ENCODE measurements at places on chromosomes 6 and 20.

DNA sequence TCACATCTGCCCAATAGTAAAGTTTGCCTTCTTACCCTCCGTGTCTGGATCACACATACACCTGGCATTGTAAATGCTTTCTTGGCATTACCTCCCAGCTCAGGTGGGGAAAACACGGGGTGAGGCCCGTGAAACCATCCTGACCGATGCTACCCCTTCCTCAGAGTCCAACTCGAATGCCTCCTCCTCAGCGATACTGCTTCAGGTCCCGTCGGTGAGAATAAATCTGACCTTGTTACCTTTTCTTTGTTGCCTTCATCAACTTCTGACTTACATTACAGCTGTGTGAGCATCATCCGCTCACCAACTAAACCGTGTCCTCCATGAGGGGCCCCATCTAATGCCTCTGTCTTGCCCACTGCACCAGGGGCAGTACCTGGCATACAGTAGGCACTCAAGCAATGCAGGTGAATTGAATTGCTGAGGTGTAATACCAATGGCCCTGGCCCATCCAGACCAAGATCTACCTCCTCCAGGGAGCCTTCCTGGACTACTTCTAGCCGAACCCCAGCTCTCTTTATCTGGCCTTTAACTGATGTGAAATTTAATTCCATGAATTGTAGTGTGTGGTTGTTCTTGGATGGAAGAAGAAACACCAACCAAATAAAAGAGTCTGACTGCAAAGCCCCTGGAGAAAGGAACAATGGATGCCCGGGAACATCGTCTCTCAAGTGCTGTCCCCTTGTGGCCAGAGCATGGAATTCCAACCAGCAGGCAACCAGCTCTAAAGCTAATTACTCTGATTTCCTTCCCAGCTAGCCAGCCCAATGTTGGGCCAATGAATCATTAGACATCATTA lies 141.5 kb downstream of the ANKRD60 start:
- DNase-seq, result peak; percentile 9

GRCh38 chr20:11431621-11432020 lies 486.1 kb upstream of the BTBD3 start:
- DNase-seq, result no peak

- DNase-seq, result no peak
Observed at GRCh38 chr6:54267798-54268197, 40.4 kb upstream of the TINAG start.

GRCh38 chr6:18493925-18494324 lies 106.8 kb downstream of the RNF144B start:
- DNase-seq, result no peak

DNA sequence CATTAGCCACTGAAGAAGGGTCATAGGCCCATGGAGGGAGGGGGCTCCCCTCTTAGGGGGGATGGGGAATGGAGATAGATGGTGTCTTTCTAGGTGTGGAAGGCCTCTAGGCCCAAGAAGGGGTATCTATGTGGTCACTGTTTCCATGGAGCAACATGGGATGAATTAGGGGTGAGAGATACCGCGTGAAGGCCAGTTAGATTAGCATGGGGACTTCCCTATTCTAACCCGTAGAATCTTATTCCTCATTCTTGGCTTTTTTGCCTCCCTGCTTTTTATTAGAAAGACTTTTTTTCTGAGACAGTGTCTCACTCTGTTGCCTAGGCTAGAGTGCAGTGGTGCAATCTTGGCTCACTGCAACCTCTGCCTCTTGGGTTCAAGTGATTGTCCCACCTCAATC lies 3.2 kb downstream of the RAB44 start:
- DNase-seq, result no peak

DNA sequence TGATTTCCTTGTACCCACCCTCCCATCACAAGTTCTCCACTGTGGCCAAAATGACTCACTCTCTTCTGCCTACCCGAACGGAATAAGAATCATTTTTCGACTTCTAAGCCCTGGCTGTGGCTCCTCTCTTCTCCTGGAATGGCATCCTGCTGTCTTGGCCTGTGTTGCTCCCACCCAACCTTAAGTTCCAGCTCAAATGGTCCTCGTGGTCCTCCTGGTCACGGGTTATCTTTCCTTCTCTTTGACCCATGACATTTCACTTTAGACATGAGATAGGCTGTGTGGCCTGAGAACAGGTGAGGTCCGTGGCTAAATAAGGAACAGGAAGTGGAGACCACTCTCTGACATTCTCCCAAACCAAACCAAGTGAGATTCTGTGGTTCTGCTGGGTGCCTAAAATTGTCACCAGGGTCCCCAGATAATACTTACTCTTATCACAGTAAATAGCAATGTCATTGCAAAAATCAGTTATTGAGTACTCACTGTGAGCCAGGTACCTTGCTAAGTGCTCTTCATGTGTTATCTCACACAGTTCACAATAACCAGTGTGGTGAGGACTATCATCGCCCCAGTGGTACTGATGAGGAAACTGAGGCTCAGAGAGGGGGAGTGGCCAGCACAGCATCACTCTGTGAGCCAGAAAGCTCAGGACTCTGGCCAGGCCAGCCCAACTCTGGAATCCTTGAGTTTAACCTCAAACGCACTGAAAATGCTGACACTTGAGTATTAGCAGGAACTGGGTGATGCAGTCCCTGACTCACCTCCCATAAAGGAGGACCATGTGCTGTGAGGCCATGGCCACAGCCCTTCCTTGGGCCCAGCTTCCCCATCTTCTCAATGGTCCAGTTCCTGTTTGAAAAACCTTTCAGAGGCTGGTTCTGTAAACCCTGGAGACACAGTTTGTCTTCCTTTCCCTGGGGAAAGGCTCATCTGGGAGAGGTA lies 74.8 kb upstream of the SIRPA start:
- no peak for DNase-seq

DNA sequence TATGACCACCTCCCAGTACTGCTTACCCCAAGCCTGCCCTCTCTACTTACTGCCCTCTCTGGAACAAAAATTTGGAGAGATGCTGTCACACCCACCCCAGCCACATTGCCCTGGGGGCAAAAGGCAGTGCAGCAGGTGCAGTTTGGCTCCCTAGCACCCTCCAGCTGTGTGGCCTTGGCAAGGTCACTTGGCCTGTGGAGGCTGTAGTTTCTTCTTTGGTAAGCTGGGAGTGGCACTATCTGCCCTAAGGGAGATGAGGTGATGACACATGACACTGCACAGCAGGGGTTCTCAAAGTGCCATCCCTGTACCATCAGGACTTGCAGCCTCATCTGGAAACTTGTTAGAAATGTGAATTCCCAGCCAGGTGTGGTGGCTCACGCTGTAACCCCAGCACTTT lies 44.8 kb downstream of the TAF8 start:
- no peak for DNase-seq

GRCh38 chr20:13101706-13102105 lies 92.9 kb downstream of the SPTLC3 start:
- no peak for DNase-seq

DNA sequence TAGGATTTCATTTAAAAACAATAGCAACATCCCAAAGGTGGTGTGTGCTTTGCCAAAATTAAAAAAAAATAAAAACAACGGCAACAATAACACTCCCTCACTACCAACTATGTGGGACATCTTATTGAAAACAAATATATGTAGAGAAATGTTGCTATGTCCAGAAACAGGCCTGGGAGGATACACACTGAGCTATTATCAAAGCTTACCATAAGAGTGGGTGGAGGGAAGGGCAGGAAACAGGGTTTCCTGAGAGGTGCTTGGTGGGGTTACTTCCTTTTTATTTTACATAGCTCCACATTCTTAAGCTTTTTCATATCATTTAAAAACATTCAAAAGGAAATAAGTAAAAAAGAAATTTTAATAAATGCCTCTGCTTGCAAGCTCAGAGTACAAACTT lies 150.0 kb upstream of the RIPOR2 start:
- DNase-seq, result no peak

DNA sequence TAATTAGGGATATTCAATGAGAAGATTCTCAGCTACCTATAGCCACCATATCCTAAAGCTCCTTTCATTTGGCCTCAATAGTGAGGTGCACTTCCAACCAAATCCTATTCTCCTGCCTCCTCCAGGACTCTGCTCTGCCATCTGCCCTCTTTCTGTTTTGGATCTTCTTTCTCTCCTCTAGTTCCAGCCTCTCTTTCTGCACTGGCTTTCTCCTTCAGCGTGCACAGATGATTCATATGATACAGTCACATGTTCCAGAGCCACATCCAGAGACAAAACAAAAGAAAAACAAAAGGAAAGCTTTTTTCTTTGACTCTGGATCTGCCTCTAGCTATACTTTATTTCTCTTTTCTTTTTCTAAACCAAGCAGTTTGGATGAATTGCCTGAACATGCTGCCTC lies 531.9 kb upstream of the MAN1A1 start:
- DNase-seq, result no peak

DNA sequence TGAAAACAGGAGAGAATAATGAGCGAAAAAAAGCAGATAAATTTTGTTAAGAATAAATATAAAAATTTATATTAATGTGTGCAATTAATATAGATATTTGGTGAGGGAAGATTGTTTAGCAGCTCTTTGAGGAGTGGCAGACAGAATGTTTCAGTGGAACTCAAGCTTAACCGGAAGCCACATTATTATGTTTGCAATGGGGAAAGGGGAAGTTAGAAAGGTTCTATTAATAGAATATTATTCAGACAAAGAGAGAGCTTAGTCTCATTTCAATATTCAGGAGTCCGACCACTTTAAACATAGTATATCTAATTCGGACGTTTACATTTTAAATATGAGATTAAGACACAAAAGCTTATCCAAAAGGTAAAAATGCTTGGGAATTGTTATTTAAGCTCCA lies 81.6 kb upstream of the KHDRBS2 start:
- DNase-seq, result no peak

DNA sequence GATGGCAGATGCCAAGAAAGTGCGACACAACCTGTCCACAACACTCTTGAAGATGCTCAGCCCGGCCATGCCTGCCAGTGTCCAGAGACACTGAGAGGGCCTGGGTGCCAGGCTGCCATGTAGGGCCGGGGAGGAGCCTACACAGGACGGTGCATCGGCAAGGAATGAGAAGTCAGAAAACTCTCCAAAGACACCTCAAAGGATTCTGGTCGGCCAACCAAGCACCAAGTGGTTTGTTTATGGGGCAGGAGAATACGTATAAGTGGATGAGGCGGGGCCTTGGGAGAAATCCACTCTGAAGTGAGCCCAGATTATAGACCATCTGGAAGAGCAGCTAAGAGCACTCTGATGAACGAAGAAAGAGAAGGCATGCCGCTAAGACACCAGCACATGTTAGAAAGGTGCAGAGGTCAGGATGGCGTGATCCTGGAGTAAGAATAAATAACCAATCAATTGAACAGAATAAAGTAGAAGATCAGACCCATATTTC lies 120.7 kb upstream of the FOXQ1 start:
- DNase-seq, result no peak

DNA sequence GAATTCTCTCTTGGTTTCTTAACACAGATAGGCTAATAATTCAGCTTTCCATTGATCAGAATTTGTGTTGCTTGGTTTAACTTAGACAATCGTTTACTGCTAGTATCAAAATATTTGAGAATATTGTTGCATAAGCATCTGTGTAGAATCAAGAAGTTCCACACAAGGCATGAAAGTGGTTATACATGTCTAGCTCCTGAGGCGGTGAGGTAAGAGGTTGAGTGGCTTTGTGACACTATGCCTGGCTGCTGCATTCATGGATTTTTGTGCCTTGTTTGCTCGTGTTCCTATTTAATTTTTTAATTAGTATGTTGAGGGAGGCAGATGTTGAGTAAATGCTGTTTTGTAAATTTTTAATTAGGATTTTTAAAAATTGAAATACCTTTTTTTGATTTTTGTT lies 10.2 kb downstream of the PKIB start:
- no peak for DNase-seq

DNA sequence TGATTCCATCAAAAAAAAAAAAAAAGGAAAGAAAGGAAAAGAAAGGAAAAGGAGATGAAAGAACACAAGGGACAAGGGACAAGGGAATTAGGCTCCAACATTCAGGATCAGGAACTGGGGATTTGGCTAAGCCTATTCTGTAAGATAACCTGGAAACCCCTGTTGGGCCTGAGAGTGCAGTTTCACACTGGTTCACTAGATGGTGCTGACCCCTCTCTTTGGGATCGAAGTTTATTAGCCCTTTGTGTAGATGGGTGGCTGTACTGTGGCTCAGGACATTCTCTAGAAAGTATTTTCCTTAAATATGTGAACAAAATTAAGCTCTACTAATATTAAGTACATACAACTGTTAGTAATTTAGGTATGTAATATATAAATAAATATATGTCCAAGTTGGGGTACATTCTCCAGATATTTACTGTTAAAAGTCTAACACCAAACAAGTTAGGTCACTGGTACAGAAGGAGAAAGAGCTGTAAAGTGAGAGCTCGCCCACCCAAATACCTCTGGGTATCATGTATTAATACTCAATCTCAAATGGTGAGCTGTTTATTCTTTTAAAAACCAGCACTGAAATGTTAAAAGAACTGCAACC lies 6.3 kb downstream of the OR2A4 start:
- DNase-seq, result peak; percentile 12

GRCh38 chr6:82494367-82494766 lies 130.8 kb downstream of the TPBG start:
- DNase-seq, result no peak

- no peak for DNase-seq
Observed at GRCh38 chr20:58800134-58800871, 50.4 kb downstream of the GNAS-AS1 start.
